ENCODE measurements at places on chromosomes 16 and 17.

- no peak for DNase-seq
Measured at GRCh38 chr17:72702998-72703397, 389.5 kb downstream of the SLC39A11 start.

DNA sequence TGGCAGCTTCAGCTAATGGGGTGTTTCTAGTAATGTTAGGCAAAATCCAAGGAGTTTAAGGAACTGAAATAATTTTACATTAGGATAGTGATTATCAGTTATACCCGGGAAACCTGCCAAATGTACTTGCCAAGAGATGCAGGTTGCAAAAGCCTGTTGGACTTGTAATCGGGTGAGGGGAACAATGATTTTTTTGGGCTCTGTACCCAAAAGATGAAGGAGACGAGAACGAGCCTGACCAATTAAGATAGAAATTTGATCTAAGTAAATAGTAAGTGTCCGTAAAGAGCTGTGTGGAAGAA is 56.3 kb upstream of the ARL4D start:
- no peak for DNase-seq

GRCh38 chr16:87648236-87648635 is 45.9 kb downstream of the JPH3 start:
- DNase-seq = no peak

DNA sequence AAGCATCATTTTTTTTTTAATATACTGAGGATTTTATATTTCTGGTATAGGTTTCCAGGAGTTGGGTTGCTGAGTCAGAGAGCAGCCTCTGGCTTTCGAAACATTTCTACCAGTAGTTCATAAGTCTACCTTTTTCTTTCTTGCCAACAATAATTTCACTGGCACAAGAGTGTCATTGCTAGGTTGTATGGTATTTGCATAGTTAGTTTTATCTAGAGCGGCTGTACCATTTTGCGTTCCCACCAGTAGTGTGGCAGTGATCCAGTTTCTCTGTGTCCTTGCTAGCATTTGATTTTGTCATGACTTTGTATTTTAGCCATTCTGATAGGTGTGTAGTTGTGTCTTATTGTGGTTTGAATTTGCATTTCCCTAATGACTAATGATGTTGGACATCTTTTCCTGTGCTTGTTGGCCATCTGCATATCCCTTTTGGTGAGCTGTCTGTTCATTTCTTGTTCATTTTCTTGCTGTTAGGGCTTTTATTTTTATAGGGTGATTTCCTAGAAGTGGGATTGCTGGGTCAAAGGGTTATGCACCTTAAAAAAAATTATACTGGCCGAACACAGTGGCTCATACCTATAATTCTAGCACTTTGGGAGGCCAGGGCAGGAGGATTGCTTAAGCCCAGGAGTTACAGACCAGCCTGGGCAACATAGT is 39.9 kb downstream of the SNX29 start:
- no peak for DNase-seq

GRCh38 chr16:65224994-65225393 is 103.1 kb upstream of the CDH11 start:
- DNase-seq = no peak

GRCh38 chr16:17329391-17329790 is 141.4 kb downstream of the XYLT1 start:
- no peak for DNase-seq

- no peak for DNase-seq
Measured at GRCh38 chr17:40632216-40632615, 15.4 kb downstream of the SMARCE1 start.

- no peak for DNase-seq
Measured at GRCh38 chr17:68148936-68149335, 98.9 kb upstream of the AMZ2 start.

- no peak for DNase-seq
Measured at GRCh38 chr16:81558077-81558443, 113.5 kb downstream of the CMIP start.

DNA sequence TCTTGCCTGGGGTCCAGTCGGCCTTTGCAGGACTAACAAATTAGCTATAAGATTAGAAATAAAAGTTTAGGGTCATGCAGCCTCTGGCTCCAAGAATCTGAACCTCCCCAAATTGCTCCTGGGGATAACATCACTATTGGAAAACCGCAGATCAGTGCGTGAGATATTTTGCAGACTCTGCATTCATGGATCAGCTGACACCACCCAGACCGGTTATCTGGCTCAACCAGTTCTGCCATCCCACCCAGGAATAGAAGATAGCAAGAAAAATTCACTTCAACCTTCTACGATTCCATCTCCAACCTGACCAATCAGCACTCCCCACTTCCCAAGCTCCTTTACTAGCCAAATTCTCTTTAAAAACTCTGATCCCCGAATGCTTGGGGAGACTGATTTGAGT is 4.3 kb upstream of the PGS1 start:
- no peak for DNase-seq

- DNase-seq = no peak
Measured at GRCh38 chr16:11326084-11326736, 19.0 kb upstream of the RMI2 start.

DNA sequence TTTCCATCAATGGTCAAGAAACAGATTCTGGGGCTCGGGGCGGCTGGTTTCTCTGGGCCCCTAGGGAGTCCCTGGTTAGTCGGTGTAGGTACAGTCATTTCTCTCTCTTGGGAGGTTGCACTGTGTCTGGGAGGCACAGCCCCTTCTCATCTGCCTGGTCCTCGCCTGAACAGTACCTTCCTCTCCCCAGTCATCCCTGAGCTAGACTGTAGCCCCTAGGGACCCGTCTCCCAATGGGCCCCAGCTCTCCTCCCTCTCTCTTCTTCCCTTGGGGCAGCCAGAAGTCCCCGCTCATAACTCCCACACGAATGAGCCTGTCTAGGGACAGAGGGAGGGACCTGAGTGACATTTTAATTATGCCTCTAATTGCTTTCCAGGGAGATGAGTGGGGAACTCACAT is 20.2 kb upstream of the CPSF4L start:
- no peak for DNase-seq

- DNase-seq = peak; percentile 93
Measured at GRCh38 chr17:40331743-40332641, 23.0 kb downstream of the RARA start.

- DNase-seq = no peak
Measured at GRCh38 chr16:48603647-48604376, 6.2 kb downstream of the N4BP1 start.

GRCh38 chr16:81029930-81030604 is 5.6 kb upstream of the ATMIN start:
- DNase-seq = no peak

DNA sequence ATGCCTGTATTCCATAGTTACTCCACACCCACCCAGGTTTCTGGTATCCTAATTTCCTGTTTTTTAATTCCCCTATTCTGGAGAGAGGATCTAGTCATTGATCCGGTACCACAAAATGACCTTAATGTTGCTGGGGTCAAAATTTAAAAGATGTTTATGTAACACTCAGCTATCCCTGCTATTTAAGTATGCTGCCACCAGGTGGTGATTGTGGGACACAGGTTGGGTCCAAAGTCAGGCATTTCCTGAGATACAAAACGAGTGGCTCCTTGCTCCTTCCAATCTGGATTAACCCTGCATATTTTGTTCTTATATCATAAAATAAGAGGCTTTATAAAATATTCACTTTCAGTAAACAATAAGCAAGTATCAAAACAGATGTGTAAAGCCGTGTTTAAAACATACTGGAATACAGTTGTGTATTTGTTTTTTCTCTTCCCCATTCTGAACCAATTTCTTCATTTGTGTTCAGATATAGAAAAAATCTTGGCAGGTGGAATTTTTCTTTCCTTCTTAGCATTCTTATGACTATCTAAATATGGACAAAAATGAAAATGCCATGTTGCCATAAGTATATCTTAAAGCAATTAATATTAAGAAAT is 16.3 kb downstream of the HS3ST4 start:
- no peak for DNase-seq

- DNase-seq = no peak
Measured at GRCh38 chr16:86515777-86516622, 5.7 kb downstream of the FOXF1 start.

DNA sequence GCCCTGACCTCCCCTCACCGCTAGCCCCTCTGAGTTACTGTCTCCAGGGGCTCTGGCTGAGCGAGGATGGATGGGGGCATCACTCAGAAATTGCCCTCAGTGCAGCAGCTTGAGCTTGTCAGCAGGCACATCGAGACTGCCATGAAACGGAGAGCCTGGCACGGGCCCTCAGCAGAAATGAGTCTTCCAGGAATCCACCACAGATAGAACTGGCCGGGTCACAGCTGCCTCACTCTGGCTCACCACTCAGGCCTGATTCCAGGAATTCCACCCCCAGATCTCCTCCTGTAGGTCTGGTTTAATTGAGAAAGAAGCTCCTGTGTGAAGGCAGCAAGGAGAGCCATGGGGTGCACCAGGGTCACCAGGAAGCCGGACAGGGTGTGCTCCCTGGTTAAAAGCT is 85.5 kb downstream of the GSG1L start:
- peak; percentile 34 for DNase-seq

- no peak for DNase-seq
Measured at GRCh38 chr16:85136213-85136701, 24.0 kb upstream of the CIBAR2 start.

DNA sequence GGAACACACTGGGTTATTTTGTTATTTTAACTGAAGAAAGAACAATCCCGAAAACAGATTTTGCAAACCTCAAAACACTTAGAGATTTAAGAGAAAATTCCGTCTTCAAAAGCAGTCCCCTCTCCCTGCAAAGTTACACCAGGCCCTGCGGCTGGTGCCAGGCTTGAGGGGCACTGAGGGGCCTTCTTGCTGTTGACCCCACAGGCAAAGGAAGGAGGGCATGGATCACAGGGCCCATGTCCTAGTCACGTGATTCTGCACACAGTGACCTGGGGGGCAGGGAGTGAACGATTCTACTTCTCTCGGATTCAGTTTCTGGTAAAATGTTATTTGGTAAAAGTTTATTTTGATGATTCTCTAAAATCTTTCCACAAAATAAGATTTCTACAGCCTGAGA is 55.3 kb upstream of the FASN start:
- no peak for DNase-seq

- no peak for DNase-seq
Measured at GRCh38 chr17:70132505-70132904, 36.8 kb upstream of the KCNJ2 start.

DNA sequence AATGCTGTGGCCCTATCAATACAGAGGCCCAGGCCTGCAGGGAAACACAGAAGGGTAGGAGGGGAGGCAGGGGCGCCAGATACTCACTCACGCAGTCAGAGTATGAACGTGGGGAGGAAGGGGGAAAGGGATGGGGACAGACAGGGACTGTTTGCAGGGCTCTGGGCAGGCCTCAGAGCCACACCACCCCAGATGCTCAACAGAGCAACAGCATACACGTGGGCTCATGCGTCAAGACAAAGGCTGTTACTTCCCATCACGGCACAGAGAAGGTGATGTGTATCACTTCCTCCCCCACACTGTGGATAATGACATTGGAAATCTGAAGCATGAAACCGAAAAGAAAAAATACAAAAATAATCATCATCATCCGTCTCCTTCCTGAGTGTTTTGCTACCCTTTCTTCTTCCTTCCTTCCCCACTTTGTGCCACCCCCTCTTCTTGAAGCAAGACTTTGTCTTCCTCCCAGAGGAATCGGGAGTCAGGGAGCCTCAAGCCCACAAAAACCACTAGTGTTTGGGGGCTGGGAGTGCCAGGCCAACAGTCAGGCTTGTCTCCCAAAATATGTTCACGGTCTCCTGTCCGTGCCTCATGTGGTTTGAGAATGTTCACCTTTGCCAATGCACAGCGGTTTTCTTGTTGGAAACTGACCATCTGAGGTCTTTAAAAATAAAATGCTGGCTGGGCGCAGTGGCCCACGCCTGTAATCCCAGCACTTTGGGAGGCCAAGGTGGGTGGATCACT is 20.1 kb downstream of the SLC39A11 start:
- no peak for DNase-seq

DNA sequence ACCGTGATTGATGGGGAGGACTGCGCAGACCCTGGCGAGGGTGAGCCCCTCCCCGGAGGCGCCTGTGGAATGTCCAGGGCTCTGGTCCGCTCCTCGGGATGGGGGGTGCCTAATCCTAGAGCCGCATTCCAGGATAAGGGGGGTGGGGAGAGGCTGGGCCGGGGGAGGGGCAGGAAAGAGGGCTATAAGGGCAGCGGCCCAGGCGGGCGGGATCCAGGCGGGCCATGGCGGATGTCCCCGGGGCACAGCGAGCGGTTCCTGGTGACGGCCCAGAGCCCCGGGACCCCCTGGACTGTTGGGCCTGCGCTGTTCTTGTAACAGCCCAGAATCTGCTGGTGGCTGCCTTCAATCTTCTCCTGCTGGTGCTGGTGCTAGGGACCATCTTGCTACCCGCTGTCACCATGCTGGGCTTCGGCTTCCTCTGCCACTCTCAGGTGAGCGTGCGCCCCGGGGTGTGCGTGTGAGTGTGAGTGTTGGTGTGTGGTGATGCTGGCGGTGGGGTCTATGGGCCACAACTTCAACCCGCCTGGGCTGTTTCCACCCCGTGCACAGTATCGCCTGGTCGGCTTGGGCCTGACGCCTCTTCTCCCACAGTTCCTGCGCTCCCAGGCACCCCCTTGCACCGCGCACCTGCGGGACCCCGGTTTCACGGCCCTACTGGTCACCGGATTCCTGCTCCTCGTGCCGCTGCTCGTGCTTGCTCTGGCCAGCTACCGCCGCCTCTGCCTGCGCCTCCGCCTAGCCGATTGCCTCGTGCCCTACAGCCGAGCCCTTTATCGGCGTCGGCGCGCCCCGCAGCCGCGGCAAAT is at the start of gene TMEM88:
TMEM88 (plus strand) TSS at position 216 of the 809 bp plus-strand sequence; CDS start at position 225, 9 bp downstream.
- peak; percentile 47 for DNase-seq

- no peak for DNase-seq
Measured at GRCh38 chr17:38958756-38959155, 8.4 kb downstream of the FBXO47 start.

- DNase-seq = peak; percentile 72
Measured at GRCh38 chr16:29811896-29812665, at the start of gene PRRT2. Gene PRRT2 (plus strand): TSS chr16:29812193. CDS start chr16:29813055, 862 bp downstream.

DNA sequence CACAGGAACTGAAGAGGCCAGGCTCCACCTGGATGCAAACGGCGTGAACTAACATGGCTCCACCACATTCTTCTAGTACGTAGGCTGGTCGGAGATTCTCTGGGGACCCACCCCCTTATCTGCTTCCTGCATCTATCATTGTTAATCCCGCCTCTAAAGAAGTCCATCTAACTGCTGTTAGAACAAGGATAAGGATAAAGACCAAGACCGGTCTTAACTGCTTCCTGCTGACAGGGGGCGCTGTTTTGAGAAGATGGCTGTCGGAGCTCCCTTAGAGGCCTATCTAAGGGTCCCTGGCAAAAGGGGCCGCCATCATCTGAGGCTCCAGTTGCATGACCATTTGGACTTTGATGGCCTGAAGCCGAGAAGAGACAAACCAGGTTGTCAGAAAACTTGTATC is 25.8 kb upstream of the TNFSF12 start:
- no peak for DNase-seq

GRCh38 chr16:87806641-87807546 is 41.1 kb upstream of the KLHDC4 start:
- peak; percentile 58 for DNase-seq

DNA sequence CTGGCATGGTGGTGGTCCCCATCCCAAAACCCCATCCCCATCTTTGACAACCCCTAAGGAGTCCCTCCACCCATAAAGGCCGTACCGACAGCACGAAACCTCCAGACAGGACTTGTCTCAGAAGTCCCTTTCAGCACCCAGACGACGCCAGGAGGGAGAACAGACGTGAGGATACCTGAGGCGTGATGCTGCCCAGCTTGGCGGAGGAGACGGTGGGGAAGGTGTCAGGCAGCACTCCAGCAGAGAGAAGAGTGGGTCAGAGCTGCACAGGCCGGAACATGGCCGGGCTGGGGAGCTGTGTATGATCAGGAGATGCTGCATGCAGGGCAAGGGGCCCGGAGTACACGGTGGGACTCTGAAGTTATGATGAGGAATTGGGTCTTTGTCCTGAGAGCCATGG is 244.2 kb downstream of the GSG1L start:
- no peak for DNase-seq

GRCh38 chr16:81885976-81886586 is 107.0 kb downstream of the PLCG2 start:
- no peak for DNase-seq

Data from left ventricle myocardium inferior (tissue), 1 donor.